ENCODE measurements at places on chromosomes 11 and 22.

DNA sequence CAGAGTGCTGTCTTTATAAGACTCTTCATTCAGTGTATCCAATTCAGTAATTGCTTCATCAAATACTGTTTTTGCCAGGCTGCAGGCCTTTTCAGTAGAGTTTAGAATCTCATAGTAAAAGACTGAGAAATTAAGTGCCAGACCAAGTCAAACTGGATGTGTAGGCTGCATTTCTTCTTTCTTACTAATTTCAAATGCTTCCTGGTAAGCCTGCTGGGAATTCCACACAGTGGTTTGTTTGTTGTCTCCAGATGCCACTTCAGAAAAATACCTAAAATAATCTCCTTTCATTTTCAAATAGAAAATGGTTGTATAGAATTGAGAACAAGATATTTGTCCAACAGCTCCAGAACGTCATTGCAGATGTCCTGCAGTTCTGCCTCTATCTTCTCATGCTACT, 34.7 kb downstream of the LDHAL6A start:
- no peak for DNase-seq

DNA sequence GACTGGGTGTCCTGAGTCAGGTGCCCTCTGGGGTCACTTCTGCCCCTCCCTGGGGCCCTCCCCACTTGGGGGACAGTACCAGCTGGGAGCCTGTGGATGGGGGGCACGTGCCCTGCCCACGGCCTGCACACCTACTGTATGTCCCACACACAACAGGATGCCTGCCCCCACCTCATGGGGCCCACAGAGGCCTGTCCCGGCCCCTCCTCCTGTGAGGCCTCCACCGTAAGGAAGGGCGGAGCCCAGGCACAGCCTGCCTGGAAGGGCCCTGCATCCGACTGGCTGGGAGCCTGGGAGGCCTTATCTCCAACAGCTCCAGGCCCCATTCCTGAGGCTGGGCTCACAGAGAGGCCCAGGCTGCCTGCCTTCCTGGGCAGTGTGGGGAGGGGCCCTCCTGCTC, 47.8 kb downstream of the BRSK2 start:
- no peak for DNase-seq

- no peak for DNase-seq
Observed at GRCh38 chr11:40337118-40337517, 1122.3 kb downstream of the LRRC4C start.

DNA sequence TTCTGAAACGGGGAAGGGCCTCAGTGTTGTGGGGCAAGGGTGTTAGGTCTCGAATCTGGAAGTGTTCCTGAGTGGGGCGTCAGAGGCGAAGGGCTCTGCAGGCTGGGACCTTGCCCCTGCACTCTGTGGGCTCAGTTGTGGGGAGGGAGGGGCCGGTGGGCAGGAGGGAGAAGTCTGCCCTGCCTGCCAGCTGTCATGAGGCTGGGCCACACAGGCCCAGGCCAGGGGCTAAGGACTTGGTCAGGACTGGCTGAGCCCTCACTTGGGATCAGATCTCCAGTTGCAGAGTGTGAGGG, at the start of gene CRACR2B:
CRACR2B (plus strand) TSS at position 23 of the 296 bp plus-strand sequence. CDS start 689 bp downstream, outside the sequence.
- DNase-seq = no peak

- no peak for DNase-seq
Observed at GRCh38 chr22:25219211-25219689, at the start of gene CRYBB2. TSS of gene CRYBB2 (plus strand) at chr22:25219639. CDS start at chr22:25221430, 1,791 bp downstream.

DNA sequence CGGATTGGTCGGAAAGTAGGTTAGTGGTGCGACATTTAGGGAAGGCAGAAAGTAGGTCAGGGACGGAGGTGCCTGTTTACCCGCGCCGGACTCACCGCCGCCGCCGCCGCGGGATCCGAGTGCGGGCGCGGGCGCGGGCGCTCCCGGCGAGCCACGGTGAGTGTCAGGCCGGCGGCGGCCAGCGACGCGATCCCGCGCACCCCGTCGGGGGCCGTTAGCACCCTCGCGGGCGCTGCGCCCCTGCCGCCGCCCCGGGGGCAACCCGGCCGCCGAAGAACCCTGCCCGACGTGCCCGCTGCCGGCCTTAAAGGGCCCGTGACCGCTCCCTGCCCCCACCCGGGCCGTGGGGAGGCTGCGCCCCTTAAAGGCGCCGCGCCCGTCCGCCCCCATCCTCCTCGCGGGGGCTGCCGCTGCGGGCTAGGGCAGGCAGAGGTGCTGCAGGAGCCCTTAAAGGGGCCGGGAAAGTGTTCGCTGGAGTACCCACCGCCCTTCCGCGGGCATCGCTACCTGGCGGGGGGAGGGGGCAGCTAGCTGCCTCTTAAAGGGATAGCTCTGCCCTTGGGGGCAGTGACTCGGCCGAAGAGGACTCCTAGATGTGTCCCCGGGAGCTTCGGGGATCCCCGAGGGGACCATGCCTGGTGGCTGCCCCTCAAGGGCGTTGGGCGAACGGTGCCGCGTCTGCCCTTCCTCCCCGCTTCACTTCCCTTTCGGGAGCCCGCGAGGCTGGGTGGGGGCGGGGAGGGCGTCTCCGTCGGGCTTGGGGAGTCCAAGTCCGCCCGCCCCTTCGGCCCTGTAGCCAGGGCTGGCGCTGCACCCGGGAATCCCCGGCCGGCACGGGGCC, at the start of gene BMAL1:
BMAL1 (plus strand) TSS at position 23 of the 841 bp plus-strand sequence. CDS start 76,519 bp downstream, outside the sequence.
- no peak for DNase-seq

- DNase-seq = no peak
Observed at GRCh38 chr11:83158965-83159901, 2.3 kb downstream of the PCF11 start.

- no peak for DNase-seq
Observed at GRCh38 chr11:59247531-59248227, 35.0 kb upstream of the MPEG1 start.

- DNase-seq = no peak
Observed at GRCh38 chr11:86365546-86365945, 9.1 kb upstream of the CCDC81 start.

DNA sequence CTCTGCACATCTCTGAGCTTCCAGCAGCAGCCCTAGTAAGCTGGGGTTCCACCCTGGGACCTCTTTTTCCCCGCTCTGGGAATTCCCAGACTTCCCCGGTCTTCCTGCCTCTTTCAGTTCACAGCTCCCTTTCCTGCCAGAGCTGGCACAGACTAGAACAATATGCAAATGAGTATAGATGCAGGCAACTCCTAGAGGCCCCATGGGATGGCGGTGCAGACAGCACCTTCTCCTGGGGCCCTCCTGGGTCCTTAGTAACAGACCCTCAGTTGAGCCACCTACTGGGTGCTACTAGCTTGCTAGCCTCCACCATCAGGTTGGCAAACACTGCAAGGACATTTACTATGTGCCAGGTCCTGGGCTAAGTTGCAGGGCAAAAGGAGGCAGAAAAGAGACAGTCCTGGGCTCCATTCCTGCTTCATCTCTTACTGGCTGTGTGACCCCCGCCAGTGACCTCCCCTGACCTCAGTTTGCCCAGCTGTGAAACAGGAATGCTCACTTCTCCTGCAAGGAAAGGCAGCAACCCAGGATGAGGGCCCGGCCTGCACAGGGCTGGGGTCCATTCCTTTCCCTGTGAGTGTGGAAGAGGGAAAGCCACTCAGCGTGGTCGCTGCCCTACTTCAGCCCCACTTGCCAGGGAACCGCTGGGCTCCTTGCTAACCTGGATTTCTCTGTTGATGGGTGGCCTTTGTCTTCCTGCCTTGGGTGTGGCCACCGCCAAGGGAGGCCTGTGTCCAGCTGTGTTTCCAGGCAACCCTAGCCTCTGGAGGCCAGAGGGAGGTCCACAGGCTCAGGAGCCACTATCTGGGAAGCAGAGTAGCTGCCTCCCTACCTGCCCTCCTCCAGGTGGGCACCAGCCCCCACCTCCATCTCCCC, 7.3 kb downstream of the RELT start:
- DNase-seq = no peak

- DNase-seq = no peak
Observed at GRCh38 chr11:44611687-44612434, 46.4 kb downstream of the CD82 start.

- DNase-seq = no peak
Observed at GRCh38 chr22:39627865-39628562, 57.5 kb downstream of the CACNA1I start.

DNA sequence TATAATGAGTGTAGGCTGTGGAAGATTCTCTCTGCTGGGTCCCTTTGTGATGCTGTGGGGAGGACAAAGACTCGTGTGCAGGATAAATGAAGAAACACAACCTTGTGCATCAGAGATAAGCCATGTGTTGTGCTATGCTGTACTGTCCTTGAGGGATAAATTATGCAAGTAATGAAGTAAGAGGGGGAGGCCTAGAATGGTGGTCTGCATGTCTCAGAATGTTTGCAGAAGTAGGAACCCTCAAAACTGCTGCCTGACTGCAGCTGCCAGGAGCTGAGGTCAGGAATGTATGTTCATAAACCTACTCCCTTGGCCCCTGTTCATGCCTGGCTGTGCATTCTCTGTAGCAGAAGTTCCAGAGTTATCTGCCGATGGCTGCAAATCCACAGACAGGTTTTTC, 4.6 kb upstream of the SMCO4 start:
- no peak for DNase-seq

DNA sequence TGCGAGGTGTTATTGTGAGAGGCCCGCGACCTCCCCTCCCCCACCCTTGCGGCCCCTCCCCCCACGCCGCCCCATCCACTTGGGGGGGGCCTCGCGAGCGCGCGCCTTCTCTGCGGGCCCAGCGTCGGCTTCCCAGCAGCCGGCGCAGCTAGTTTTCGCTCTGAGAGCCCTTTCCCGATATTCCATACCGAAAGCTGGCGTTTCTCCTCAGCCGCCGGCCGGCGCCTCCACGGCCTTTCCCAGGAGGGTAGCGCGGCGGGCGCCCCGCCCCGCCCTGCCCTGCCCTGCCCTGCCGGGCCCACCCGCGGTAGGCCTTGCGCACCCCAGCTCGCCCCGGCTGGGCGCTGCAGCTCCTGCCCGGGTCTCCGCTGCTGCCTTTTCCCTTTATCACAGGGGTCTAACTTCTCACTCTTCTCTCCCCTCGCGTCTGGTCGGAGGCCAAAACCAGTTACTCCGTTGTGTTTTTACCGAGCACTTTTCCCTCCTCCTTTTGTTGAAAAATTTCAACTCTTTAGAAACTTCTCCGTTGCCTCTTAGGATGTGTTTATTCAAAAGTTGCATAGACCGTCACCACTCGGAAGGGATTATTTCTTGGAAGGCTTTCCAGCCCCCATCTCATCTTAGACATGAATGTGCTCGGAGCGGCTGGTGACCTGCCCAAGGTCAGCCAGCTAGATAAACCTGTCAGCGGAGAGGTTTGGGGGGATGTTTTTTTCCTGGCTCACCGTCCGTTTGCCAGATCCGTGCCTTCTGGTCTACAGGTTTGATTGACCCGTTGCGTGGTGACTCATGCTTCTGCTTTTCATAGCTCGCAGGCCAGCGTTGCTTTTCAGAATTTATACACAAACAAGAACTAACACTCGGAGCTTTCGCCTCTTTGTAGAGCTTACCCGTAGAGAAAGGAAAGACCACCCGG, 648 bp downstream of the PAFAH1B2 start:
- DNase-seq = no peak

DNA sequence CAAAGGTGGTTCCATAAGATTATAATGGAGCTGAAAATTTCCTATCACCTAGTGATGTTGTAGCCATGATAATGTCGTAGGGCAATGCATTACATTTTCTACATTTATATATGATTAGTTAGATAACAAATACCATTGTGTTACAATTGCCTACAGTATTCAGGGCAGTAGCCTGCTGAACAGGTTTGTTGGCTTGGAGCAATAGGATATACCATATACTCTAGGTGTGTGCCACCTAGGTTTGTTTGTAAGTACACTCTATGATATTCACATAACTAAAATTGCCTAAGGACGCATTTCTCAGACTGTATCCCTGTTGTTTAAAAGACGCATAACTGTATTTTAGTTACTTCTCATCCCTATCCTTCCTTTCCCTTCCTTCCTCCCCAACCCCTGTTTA, 13.6 kb downstream of the PLEKHB1 start:
- no peak for DNase-seq

DNA sequence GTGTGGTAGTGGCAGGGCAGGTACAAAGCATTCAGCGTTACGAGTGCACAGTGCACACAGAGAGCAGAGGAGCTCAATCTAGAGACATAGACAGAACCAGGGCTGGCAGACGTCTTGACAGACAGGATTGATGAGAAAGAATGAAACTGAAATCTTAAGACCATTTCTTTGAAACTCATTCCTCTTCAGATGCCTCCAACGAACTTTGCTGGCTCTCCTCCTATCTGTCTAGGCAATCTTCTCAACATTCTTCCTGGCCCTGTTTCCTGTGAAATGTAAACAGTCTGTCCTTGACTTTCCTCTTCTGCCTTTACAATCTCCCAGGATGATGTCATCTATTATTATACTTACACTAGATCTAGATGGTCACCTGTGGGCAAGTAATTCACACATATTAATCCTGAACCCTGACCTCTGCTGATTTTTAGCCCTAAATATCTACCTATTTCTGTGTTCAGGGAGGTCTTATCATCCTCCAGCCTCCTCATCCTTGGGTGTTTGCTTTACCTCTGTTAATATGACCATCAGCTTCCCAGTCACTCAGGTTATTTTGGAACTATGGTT, 119.5 kb downstream of the ENTHD1 start:
- peak; percentile 23 for DNase-seq

DNA sequence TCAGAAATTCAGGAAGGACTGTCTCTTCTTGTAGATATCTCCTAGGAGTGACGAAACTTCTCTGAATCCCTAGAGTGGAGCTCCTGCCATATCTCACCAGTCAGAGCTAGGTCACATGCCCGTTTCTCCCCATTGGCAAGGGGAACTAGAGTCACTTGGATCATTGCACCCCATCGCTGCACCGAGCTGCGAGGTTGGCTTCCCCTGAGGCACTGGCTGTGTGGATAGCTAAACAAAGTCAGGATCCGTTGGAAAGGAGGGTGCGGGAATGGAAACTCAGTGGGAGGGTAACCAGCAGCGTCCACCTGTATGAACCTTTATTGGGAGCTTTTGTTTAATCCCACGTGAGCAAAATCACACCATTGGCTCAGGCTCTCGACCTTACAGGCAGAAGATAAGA, 283.8 kb downstream of the BRD1 start:
- DNase-seq = no peak

GRCh38 chr11:101741479-101742175, 157.8 kb upstream of the TRPC6 start:
- DNase-seq = no peak

- no peak for DNase-seq
Observed at GRCh38 chr11:123640677-123641494, 13.5 kb downstream of the SCN3B start.

GRCh38 chr11:33753304-33753967, 17.2 kb upstream of the CD59 start:
- DNase-seq = no peak

DNA sequence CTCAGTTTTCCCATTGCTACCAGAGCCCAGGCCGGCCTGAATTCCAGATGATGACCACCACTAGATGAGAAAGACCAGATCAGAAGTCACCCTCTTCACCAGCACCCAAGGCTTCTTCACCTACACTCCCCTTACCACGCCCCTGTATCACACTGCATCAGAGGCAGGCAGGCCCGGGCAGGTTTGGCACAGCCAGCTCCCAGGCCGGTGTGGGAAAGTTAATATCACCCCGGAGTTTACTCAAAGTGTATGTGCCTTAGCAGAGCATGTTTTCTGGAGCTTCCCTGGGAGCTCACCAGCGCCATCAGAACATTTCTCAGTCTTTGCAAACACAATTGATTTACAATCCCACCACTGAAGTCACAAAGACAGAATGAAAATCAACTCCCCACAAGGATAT, 47.5 kb upstream of the POU2AF1 start:
- DNase-seq = peak; percentile 75

GRCh38 chr11:12045914-12046635, 37.6 kb upstream of the DKK3 start:
- no peak for DNase-seq

- DNase-seq = no peak
Observed at GRCh38 chr11:128717516-128717915, 23.6 kb downstream of the FLI1 start.

GRCh38 chr11:120540744-120541465, 29.4 kb downstream of the GRIK4 start:
- no peak for DNase-seq

Measured in NCI-H510A treated with DMSO at 0.1 percent for 48 hours (cell line).